ENCODE measurements at places on chromosomes 13 and 19.
A peak's percentile ranks its signal among the peaks of the same experiment; 100 is the strongest.

- peaks cover 8% of the 10 kb centered on the region for H3K4me1 ChIP-seq
- H3K4me3 ChIP-seq, result no peak overlapping the region
- no peaks in the 10 kb centered on the region for H3K36me3 ChIP-seq
- H3K27me3 ChIP-seq, result no peaks in the 10 kb centered on the region
- no peak for DNase-seq
These were observed 26.2 kb upstream of the LRCH1 start for GRCh38 chr13:46526740-46527139.

DNA sequence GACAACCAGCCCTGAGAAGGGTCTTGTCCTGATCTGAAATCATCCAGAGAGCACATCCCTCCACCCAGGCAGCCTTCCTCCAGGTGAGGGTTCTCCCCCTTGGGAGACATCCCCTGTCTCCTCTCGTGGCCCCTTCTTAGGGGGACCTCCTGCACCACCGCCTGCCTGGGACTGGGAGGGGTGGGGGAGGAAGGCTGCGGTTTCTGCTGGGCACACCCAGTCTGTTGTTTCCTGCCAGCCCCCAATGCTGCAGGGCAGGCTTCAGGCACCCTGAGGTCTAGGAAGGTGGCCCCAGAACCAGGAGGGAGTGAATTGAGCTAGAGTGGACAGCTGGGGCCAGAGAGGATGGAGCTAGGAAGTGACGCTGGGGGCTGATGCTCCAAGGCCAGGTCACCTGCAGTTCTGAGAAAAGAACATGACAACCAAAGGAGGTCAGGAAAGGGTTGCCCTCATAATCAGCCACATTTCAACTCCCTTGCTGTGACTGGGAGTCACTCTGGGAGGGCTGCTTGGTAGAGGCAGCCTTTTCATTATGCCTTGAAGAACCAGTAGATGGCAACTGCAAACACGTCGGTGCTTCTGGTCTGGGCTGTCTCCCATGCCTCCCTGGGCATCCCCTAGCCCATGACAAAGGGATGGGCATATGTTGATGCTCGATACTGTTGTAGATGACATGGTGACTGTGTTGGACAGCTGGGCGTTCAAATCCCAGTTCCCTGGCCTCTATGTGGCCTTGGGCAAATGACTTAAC, 1.4 kb downstream of the ARHGEF18 start:
- no peak overlapping the region for H3K4me3 ChIP-seq
- no peaks in the 10 kb centered on the region for H3K27me3 ChIP-seq
- no peak overlapping the region for H3K27ac ChIP-seq
- no peak for DNase-seq

DNA sequence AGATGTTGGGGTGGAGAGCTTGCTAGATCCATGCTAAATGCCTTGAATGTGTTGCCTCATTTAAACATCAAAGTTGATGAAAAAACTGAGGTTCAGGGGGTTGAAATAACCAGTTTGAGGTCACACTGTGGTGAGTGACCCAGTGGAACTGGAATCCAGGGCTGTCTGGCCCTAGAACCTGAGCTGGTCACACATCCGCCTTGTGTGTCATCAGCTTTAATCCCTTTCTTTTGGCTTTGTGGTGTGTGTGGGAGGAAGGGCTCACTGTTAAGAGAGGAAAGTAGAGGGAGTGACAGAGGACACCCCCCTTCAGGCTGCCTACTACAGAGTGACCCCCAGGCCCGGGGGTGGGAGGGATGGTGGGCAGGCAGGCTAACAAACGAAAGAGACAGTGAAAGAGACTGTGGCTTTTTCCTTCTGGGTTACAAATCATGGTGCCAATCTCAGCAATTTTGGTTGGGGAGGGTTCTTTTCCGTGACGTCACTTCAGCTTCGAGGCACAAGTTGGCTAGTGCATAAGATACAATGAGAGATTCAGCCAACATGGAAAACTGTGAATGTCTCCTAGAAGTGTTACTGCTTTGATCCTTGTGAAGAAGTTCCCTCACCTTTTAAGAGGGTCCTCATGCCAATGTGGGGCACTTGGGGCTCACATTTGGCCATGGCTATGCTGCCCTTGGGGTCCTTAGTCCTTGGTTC, 164.9 kb downstream of the DLEU7 start:
- H3K4me1 ChIP-seq, result peaks cover 33% of the 10 kb centered on the region
- no peaks in the 10 kb centered on the region for H3K27me3 ChIP-seq
- no peak for DNase-seq

DNA sequence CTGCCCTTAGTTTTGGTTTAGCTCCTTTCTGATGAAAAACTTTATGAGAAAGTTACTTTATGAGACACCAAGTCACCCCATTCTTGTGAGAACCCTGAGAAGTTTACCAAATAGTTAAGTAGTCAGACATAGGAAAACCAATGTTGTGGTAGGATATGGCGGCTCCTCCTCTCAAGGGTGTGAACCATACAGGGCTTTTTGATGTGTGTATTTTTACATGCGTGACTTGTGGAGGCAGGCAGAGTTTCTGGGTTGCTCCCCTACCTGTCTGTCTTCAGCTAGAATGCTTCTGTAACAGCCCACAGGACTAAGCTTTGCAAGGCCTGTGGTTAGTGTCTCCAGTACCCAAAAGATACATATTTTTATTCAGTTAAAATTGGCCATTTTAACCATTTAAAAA, 18.3 kb downstream of the UBAC2 start:
- peaks cover 14% of the 10 kb centered on the region for H3K4me1 ChIP-seq
- H3K27ac ChIP-seq, result peak overlapping the region; percentile 50
- H3K36me3 ChIP-seq, result no peaks in the 10 kb centered on the region

- no peak overlapping the region for H3K4me3 ChIP-seq
- no peaks in the 10 kb centered on the region for H3K4me1 ChIP-seq
- no peaks in the 10 kb centered on the region for H3K27me3 ChIP-seq
These were observed 8.0 kb downstream of the SLC7A9 start for GRCh38 chr19:32861596-32861995.

DNA sequence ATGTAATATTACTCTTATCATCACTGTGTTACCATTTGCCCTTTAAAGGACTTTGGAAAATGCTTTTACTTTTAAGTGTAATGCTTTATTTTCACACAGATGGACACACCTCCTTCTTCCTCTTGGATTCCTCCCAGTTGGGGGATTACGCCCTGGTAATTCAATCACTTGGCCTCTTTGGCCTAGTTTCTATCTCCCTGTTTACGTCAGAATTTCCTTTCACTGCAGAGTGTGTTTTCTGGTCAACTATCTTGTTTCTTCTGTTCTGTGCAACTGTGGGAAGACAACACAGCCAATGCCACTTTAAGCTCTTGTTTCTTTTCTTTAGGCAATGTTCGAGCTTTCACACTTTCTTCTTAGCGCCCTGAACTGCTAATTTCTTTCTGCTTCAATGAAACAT, 257.3 kb upstream of the MAB21L1 start:
- no peak for DNase-seq
- H3K4me3 ChIP-seq, result no peak overlapping the region
- H3K4me1 ChIP-seq, result peaks cover 18% of the 10 kb centered on the region
- H3K27ac ChIP-seq, result no peak overlapping the region
- H3K36me3 ChIP-seq, result no peaks in the 10 kb centered on the region

GRCh38 chr19:29927944-29928625, 14.0 kb upstream of the URI1 start:
- H3K4me1 ChIP-seq, result no peaks in the 10 kb centered on the region
- no peaks in the 10 kb centered on the region for H3K27me3 ChIP-seq
- no peak overlapping the region for H3K4me3 ChIP-seq

- peak overlapping the region; percentile 99 for H3K27ac ChIP-seq
- H3K27me3 ChIP-seq, result no peaks in the 10 kb centered on the region
- peaks cover 35% of the 10 kb centered on the region for H3K4me1 ChIP-seq
- peak overlapping the region; percentile 68 for H3K4me3 ChIP-seq
- H3K36me3 ChIP-seq, result no peaks in the 10 kb centered on the region
These were observed 671 bp upstream of the SLC46A3 start for GRCh38 chr13:28719227-28720055.

- peaks cover 31% of the 10 kb centered on the region for H3K4me1 ChIP-seq
- no peaks in the 10 kb centered on the region for H3K36me3 ChIP-seq
- peak overlapping the region; percentile 64 for H3K4me3 ChIP-seq
- DNase-seq, result no peak
These were observed 667 bp upstream of the MBNL2 start for GRCh38 chr13:97221466-97221865.

DNA sequence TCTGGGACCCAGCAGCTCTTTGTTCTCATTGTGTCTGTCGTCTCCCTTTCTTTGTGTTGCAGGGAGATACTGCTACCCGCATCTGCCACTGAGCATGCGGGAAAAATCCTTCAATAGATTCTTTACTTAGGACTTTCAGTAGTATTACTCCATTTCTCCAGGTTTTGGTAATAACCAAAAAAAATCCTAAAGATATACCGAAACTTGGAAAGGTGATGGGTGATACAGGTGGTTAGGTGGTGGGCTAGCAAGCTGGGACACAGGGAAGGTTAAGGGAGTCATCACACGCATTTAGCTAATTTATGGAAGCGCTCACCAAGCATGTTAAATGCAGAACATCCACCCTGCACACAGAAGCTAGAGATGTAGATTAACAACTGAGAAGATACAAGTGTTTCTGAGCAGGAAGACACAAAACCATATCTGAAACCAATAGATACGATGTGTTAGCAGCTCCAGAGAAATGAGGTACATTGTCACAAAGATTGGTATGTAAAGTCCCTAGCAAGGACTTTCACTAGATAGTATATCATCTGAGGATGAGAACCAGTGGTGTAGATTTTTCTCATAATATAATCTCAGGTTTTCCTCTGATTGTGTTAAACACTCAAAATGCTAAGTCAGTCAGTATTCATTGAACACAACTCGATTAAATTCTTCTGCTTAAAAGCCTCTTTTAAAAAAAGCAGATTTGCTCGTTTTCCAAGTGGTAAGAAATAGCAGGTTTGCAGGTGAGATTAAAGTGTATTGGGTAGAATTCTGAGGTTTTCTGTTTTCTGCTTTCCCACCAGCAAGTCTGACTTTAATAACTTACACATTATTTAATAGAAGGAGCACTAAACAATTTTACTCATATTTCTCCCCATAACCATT, 1.2 kb upstream of the SLAIN1 start:
- no peaks in the 10 kb centered on the region for H3K36me3 ChIP-seq
- H3K4me3 ChIP-seq, result peak overlapping the region; percentile 62

DNA sequence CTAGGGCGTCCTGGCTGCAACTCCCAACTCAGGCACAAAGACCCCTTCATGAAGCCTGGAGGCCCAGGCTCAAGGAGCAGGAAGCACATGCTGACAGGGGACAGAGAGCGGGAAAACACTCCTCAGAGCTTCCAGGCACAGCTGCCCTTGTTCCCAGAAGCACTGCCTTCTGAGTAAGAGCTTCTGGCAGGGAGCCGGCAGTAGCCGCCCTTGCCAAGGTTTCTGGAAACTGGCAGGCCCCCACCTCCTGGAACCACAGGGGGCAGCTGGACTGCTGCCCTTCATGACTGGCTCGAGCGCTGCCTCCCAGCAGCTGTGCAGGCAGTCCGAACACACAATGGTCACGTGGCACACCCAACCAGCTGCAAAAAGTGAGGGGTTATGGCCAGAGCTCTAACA, 33.6 kb upstream of the EPHX3 start:
- peaks cover 90% of the 10 kb centered on the region for H3K36me3 ChIP-seq
- no peak overlapping the region for H3K4me3 ChIP-seq
- no peaks in the 10 kb centered on the region for H3K27me3 ChIP-seq
- H3K4me1 ChIP-seq, result peaks cover 71% of the 10 kb centered on the region
- peak overlapping the region; percentile 56 for H3K27ac ChIP-seq

DNA sequence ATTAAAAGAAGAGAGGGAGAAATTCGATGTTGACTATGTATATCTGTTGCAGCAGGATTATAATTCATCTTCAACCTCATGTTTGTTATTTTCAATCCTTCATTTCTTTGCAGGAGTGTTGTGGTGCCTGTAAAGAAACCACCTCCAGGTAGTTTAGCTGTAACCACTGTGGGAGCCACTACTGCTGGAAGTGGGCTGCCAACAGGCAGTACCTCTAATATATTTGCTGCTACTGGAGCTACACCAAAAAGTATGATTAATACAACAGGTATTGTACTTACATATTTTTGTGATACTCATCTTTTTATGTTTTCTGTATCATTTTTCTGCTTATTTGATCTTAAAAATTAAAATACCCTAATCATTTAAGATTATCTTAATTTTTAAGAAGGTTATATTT, 266.5 kb downstream of the NBEA start:
- no peaks in the 10 kb centered on the region for H3K27me3 ChIP-seq
- H3K36me3 ChIP-seq, result no peaks in the 10 kb centered on the region
- H3K27ac ChIP-seq, result no peak overlapping the region
- no peak for DNase-seq

DNA sequence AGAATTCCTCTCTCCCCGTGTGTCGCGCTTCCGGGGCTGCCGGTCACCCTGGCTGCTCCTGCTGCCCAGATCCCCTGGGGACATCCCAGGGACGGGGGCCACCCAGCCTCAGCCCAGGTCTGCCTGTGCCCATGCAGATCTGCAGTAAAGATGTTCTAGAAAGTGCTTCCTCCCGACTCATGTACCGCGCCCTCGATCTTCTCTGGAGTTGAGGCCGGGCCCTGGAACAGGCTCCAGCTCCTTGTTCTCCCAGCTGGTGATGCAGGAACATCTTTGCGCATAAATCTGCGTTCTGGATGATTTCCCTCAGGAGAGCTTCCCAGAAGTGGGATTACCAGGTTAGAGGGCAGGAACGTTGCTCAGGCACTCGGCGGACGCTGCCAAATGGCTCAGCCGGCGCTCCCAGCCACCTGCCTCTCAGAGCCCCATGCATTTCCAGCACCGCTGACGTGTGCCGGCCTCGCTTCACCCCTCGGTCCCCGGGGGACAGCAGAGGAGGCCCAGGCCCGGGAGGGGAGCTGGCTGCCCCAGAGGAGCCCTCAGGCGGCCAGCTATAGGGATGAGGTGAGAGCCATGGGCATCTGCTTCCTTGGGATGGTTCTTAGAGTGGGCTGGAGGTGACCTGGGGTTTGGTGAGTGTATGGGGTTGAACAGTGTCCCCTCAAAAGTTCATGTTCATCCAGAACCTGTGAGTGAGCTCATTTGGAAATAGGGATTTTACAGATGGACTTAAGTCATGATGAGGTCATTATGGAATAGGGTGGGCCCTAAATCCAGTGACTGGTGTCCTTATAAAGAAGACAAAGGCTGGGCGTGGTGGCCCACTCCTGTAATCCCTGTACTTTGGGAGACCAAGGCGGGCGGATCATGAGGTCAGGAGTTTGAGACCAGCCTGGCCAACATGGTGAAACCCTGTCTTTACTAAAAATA, 42.6 kb downstream of the CRTC1 start:
- DNase-seq, result no peak
- no peak overlapping the region for H3K27ac ChIP-seq
- H3K4me1 ChIP-seq, result no peaks in the 10 kb centered on the region
- H3K27me3 ChIP-seq, result no peaks in the 10 kb centered on the region

- H3K36me3 ChIP-seq, result no peaks in the 10 kb centered on the region
- no peak overlapping the region for H3K4me3 ChIP-seq
- H3K27me3 ChIP-seq, result no peaks in the 10 kb centered on the region
- no peak for DNase-seq
These were observed 452.6 kb downstream of the DIAPH3 start for GRCh38 chr13:59710996-59711701.

- DNase-seq, result no peak
- peaks cover 16% of the 10 kb centered on the region for H3K27me3 ChIP-seq
- H3K36me3 ChIP-seq, result no peaks in the 10 kb centered on the region
- H3K4me1 ChIP-seq, result peaks cover 52% of the 10 kb centered on the region
- H3K4me3 ChIP-seq, result no peak overlapping the region
- H3K27ac ChIP-seq, result no peak overlapping the region
These were observed 14.7 kb upstream of the LENG8 start for GRCh38 chr19:54434112-54434872.

Measured in heart left ventricle (tissue), 16 donors.